OCI-LY7 (cell line): ENCODE measurements at places on chromosomes 6 and 20.
A peak's percentile ranks its signal among the peaks of the same experiment; 100 is the strongest.

DNA sequence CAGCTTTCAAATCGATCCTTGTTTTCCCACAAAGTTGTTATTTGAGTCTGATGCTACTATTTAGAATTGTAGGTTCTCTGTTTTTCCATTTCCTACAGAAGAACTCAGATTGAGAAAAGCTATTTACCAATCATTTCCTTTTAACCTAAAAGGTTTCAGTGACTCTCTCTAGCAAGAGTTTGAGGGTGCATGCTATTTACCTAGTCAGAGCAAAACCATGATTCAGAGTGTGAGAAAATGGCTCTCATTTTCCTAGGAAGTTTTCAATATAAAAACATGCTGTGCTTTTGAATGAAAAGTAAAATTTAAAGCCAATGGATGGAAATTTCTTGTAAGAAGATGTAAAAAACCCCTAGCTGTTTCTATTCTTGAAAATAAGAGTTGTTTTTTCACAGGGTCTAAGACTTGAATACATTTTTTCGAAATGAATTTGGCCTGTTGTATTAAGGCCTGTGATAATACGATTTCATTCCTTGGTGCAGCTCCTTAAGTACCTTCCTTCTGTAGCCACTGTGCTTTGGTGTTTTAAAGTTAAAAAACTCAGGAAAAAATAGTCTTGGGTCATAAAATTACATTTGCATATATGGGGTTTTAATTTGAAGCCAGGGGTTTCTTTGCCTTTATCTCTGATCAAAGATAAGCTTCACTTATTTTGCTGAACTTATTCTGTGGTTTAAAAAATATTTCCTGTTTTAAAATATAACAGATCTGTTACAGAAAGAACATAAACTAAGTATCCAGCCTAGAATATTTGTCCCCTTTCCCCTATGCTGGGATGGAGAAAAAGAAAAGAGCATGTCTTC lies 18.0 kb upstream of the RSPH3 start:
- no peak for DNase-seq

DNA sequence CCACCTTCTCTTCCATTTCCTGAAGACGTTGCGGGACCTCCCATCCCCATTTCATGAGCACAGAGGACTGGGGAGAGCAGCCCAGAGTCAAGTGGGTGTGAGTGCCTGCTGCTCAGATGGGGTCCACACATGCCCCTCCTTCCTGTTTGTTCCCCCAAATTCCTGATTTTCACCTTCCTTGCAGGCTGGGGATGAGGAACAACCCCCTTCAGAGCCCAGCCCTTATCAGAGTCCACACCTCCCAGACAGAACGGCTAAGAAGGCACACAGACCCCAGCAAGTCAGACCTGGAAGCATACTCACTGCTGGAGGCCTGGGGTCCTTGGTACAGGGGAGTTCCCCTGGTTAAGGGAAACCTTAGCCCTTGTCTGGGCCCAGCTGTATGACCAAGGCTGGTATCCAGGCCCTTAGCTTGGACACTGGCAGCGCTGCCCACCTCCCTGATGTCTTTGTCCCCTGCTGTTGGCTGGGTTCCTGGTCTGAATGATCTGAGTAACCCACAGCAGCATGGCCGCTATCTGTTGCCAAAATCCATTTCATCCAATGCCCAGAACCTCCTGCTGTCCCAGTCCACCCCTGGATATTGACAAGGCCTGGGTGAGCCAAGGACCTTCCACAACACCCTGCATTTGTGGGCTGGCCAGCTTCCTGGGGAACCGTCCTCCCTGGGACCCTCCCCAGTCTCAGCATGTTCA lies 230.9 kb downstream of the SYNDIG1 start:
- DNase-seq, result no peak

- DNase-seq, result no peak
Observed at GRCh38 chr6:111173341-111173740, 86.0 kb downstream of the SLC16A10 start.

DNA sequence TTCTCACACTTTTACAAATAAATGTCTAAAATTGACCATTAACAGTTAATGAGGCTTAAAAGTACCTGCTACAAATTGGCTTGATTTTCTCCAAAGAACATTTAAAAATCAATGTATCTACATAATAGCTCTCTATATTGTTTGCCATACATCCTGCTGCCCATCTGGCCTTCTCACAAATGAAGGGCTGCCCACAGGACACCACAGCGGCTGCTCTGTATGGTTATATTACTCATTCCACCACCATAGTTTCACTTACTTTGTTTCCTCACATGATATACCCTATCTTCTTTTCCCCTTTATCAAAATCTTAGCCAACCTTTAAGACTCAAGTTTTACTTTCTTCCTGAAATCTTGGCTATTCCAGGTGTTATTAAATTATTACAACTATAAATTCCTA lies 407.7 kb upstream of the HTR1E start:
- DNase-seq, result no peak

GRCh38 chr20:59448196-59448595 lies 147.8 kb downstream of the EDN3 start:
- no peak for DNase-seq

- no peak for DNase-seq
Observed at GRCh38 chr20:41223112-41223511, 85.8 kb downstream of the PLCG1 start.

DNA sequence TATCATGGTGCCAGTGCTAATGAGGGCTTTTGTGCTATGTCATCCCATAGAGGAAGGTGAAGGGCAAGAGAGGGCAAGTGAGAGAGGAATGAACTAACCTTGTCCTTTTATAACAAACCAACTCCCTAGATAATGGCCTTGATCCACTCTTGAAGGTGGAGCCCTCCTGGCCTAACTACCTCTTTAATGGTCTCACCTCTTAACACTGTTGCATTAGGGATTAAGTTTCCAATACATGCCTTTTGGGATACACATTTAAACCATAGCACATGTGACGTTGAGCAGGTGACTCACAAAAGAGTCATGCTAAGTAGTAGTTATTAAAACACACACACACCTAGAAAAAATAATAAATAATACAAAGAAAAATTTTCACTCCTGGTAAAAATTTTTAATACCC lies 36.9 kb downstream of the CCN2 start:
- DNase-seq, result no peak

GRCh38 chr20:12925210-12925755 lies 83.5 kb upstream of the SPTLC3 start:
- DNase-seq, result peak; percentile 57
